C1 segment of cervical spinal cord (tissue), 14 donors: ENCODE measurements at places on chromosomes 4 and X.

DNA sequence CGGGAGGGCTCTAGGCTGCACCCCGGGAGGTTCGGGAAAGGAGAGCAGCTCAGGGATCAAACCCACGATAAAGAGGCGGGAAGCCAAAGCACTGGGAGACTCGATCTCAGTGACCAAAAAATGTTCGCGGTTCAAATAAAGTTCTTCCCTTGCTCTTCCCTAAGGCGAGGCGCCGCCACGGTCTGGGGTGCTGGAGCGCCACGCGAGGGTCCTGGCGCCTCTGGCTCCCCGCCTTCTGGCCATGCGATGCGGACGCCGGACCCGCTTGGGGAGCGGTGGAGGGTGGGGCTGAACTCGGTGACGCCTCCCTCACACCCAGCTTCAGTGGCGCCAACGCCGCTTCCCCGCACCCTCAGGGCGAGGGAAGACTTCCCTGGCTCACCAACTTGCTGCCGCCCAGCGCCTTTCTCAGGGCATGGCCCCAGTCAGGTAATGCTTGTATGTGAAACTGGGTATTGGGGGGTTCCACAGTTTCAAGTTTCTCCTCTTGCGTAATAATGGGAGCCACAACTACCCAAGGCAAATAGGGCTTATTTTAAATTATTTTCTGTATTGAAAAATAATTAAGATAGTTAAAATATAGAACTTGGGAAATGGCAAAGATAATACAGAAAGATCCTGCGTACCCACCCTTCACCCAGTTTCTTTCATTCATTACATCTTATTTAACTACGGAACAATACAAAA is at the start of gene QRFPR:
Gene QRFPR, minus strand, starts transcription at position 243 of the 687 bp plus-strand sequence. CDS start 371 bp downstream, outside the sequence.
- DNase-seq = no peak

DNA sequence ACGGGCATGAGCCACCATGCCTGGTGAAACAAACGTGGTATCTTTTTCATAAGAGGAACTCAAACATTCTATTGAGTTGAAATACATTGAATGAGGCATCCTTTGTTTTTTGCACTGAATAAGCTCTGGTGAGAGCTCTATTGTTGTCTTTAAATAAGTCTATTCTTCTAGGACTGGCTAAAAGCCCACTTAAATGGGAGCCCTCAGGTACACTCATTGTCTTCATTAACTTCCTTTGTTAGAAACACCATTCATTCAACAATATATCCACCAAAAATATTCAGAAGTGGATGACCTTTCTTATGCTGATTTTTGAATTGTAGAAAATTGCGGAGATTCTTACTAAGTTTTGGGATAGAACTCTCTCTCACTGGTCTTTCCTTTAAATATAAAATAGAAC is 568.0 kb downstream of the IL1RAPL1 start:
- DNase-seq = no peak

- DNase-seq = no peak
Measured at GRCh38 chrX:50799531-50799961, 14.4 kb downstream of the SHROOM4 start.

DNA sequence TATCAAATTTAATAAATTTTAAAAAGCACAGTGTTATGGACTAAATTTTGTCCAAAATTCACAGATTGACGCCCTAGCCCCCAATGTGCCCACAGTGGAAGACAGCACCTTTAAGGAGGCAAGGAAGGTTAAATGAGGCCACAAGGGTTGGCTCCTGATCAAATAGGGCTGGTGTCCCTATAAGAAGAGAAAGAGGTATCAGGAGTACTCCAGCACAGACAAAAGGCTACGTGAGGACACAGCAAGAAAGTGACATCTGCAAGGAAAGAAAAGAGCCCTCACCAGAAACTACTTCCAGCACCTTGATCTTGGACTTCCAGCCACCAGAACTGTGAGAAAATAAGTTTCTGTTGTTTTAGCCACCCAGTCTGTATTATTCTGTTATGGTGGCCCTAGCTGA is 48.8 kb downstream of the FAM13A start:
- no peak for DNase-seq

GRCh38 chrX:154444755-154445246 is 860 bp downstream of the FAM50A start:
- no peak for DNase-seq

DNA sequence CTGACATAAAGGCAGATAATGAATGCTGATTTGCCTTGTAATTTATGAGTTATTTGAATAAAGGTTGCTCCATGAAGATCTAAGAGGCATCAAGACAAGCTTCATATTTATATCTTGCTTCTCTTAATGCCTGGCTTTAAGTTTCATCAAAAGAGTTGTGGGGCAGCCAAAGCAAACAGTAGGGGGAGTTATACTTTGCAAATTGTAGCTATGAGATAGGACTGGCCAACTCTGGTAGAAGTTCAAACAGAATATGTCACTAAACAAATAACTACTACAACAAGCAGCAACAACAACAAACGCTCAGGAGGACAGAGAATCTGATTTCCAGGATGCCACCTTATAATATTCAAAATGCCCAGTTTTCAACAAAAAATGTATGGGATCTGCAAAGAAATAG is 69.1 kb upstream of the PLAC1 start:
- DNase-seq = no peak

GRCh38 chr4:174273930-174274329 is 9.5 kb downstream of the FBXO8 start:
- DNase-seq = no peak

DNA sequence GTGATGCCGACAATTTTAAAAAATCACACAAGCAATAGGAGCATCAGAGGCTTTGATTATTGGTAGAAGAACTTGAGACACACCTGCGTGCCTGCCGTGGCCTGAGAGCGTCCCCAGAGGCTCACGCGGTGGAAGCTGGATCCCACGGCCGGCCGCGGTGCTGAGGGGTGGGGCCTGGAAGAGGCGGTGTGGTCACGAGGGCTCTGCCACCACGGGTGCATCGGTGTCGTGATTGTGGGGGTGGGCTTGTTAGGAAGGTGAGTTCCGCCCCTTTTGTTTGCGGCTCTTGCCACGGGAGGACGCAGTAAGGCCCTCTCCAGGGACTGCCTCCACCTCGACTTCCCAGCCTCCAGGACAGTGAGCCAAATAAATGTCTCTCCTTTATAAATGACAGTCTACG is 77.2 kb upstream of the ADRA2C start:
- no peak for DNase-seq

DNA sequence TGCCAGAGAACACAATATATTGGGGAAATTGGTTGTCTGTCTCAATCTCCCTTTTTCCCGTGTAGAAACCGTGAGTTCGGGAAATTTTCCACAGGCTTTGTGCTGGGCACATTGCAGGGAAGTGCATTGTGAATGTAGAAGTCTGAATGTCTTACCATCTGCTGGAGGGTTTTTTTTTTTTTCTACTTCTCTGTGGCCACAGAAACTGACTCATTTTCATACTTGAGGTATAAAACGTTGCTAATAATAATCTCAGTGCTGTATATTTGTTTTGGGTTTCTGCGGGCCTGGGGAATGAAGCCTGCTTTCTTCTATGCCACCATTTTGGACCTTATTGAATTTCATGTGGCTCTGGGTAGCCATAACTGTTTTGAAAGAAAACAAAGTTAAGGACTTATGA is 1001.2 kb downstream of the STIM2 start:
- no peak for DNase-seq

DNA sequence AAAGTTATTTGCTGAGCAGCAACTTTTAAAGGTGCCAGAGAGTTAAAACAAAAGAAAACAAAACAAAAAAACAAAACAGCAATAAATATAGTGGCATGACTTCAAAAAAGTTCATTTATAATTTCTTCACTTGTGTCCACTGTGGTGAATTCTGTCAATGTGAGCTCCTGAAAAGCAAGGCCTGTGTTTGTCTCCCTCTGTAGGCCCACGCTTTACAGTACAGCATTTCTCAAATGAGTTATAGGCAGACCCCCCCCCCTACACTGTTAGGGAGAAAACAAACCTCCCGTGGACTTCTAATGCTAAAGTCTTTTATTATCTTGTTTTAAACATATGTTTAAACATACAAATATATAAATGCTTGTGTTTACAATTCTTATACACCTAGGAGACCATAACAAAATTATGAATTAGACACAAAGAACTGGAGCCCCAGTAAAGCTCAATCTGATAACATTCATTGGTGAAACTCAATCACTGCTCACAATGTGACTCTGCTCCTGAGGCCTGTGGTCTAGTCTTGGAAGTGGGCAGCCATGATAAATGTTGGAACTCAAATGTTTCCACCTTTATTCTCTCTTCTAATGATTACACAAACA is 47.0 kb upstream of the SCOC start:
- DNase-seq = peak; percentile 19

- peak; percentile 2 for DNase-seq
Measured at GRCh38 chr4:46844325-46844917, 64.6 kb downstream of the COX7B2 start.

DNA sequence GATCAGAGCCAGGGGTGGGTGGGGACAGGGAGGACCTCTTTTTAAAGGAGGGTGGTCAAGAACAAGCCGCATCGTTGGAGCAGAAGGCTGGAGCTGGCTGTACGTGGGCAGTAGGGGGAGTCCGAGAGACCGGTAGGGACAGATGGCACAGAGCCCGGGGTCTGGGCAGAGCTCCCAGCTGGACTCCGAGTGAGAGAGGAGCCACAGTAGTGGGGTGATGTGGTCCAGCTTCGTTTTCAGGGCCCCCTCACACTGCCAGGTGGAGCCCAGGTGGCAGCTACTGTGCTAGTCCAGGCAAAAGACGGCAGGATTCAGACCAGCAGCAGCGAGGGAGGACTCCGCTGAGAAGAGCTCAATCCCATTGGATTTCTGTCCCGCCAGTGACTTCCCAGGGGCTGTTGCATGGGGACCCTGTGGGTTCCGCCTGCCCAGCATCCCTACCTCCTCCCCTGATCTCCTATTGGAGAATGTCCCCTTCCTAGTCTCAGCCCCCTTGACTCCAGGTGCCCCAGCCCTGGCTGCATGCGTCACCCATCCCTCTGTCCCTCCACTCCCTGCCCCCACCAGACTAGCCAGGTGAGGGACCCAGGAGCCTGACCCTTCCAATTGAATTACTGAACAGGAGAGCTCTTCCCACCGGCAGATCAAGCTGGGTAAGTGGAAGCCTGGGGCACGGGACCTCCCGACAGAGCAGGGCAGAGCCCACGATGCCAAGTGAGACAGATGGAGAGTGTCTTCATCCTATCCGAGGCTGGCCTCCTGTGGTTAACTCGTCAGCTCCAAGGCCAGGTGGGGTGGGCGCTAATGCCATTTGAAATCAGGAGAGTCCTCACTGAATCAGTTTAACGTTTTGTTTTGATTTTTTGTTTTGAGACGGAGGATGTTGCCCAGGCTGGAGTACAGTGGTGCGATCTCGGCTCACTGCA is 2.9 kb downstream of the ARHGAP4 start:
- DNase-seq = no peak

GRCh38 chrX:118286066-118286762 is 59.7 kb upstream of the WDR44 start:
- no peak for DNase-seq

DNA sequence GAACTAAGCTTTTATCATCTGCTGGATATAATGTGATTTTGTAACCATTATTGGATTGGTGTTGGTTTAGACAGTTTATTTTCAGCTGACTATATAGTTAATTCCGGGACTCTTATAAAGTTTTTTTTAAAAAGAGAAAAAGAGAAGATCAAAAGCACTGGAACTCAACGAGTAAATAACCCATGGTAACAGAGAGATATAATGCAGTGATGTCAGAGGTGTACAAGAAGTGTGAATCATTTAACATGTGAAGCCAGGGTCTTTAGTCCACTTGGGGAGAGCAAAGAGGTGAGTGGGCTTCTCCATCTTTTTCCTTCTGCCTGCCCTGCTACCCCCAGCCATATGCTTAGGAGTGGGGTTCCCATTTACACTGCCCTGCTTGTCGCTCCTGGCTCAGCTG is 3.2 kb downstream of the TMEM165 start:
- DNase-seq = peak; percentile 19

DNA sequence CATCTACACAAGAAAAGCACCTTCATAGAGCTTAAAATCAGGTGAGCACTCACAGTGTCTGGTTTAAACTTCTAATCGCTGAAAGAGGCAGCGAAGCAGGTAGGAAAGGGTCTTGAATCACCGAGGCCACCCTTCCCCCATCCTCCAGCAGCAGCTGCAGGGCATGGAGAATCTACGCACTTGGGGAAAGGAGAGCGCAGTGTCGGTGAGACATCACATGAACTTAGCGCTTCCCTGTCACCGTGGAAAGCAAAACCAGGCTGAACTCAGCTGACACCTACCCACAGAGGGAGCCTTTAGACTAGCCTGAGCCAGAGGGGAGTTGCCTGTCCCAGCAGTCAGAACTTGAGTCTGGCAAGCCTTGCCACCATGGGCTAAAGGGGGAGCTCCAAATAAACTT is 197.2 kb upstream of the ZFP42 start:
- no peak for DNase-seq

DNA sequence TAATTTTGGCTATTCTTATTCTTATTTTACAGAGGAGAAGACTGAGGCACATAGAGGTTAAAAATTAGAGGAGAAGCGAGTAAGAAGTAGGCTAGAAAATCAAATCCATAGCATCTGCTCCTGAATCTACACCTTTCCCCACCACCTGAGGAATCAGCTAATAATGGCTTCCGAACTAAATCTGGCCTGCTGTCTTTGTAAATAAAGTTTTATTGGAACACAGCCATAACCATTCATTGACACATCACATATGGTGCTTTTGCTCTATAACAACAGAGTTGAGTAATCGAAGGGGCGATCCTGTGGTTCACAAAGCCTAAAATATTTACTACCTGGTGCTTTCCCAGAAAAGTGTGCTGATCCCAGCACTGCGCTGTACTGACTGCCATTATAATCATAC is 38.2 kb downstream of the F11 start:
- no peak for DNase-seq

DNA sequence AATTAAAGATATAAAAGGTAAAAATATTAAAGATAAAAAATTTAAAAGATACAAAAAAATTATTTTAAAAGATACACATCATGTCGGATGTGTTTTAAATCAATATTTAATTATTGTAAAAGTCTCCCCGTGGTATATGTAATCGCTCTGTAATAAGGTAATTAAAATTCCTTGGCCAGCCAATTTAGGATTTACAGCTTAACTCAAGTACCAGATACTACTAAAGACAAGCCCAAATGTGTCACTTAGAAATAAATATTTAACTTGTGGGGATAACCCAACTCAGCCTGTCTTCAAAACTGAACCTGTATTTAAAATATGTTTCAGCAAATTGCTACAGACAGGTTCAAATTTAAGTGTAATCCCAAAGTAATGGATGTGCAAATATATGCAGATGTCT is 56.0 kb downstream of the GPR82 start:
- DNase-seq = no peak

GRCh38 chr4:36115312-36115711 is 129.0 kb downstream of the ARAP2 start:
- DNase-seq = no peak

DNA sequence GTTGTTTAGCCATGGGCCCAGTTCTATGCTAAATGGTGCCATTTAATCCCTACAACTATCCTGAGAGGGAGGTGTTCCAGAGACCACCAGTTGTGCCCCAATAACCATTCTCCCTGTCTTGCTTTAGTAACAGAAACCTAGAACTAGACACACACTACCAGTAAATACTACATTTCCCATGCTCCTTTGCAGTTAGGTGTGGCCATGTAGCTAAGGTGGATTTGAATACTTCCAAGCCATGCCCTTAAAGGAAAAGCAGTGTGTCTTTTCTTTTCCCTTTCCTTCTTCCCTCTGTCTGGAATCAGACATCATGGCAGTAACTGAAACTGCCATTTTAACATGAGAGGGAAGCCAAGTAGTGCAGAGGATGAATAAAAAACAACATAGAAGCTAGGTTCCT is 90.9 kb upstream of the TMEM33 start:
- DNase-seq = no peak
